Right renal pelvis (tissue), 4 donors: ENCODE measurements at places on chromosomes 13 and 19.

DNA sequence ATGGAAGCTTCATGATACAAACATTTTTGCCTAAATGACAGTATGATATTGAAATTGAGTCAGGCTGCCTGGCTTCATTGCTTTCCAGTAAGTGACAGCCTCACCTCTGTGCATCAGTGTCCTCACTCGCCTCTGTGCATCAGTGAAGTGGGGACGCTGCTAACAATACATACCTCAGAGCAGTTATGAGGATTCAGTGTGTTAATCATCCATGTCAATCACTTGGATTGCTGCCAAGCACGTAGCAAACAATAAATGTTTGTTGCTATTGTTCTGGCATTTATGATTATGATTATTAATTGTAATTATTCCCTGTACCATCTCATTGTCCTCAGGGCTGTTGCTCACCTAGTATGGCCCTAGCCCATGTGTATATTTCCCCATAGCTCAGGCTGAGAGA, 8.8 kb downstream of the PPP2R1A start:
- no peak for DNase-seq

GRCh38 chr19:39308531-39309304, 11.9 kb downstream of the LRFN1 start:
- DNase-seq, result no peak

DNA sequence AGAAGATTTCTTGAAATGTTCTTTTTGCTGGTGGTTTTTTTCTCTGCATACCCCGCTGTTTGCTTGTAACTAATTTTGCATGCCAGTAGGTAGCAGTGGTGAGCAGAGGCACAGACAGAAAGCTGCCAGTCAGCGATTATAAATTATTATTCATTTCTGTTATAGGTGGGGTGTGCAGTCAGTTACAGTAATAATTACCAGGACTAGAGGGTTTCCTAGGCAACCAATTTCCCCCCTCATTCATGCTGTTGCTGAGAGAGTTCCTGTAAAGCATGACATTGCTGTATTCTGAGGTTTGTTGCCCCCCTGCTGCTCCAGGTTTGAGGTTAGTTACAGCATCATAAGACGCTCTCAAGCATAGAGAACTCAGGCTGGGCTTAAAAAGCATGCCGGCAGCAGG, 104.5 kb downstream of the URI1 start:
- DNase-seq, result no peak

DNA sequence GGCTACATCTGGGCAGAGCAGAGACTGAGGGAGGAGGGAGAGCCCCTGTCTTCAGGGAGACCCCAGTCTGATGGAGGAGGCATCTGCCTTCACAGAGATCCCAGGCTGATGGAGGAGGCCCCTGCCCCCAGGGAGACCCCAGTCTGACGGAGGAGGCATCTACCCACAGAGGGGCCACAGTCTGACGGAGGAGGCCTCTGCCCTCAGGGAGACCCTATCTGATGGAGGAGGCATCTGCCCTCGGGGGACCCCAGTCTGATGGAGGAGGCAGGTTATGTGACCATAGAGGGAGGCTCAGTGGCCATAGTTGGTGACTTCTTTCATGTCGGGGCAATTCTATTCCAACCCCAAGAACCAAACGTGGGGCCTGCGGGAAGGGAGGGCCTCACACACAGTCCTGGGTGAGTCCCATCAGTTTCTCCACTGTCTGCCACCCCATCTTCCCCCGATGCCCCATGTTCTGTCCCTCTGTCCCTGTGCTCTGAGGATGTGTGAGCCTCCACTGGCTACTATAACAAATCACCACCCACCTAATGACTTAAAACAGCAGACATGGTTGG, 14.3 kb downstream of the MISP start:
- DNase-seq, result no peak

DNA sequence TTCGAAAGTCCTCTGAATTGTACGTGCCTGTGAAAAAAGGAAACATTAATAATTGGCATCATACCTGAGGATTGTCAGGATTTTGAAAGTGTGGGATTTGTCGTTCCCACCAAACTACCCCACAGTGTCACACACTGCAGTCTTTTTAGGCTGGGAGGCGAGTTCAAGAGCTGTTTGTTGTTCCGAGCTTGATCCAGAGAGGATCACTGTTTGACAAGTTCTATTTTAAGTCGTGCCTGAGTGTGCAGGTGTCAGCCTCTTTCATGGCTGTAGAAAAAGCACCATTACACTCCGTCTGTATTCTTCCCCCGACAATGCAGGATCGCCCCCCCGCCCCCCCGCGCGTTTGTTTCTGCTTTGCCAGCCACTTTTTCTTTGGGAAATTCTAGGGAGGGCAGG, 635 bp upstream of the NBEA start:
- DNase-seq, result no peak

DNA sequence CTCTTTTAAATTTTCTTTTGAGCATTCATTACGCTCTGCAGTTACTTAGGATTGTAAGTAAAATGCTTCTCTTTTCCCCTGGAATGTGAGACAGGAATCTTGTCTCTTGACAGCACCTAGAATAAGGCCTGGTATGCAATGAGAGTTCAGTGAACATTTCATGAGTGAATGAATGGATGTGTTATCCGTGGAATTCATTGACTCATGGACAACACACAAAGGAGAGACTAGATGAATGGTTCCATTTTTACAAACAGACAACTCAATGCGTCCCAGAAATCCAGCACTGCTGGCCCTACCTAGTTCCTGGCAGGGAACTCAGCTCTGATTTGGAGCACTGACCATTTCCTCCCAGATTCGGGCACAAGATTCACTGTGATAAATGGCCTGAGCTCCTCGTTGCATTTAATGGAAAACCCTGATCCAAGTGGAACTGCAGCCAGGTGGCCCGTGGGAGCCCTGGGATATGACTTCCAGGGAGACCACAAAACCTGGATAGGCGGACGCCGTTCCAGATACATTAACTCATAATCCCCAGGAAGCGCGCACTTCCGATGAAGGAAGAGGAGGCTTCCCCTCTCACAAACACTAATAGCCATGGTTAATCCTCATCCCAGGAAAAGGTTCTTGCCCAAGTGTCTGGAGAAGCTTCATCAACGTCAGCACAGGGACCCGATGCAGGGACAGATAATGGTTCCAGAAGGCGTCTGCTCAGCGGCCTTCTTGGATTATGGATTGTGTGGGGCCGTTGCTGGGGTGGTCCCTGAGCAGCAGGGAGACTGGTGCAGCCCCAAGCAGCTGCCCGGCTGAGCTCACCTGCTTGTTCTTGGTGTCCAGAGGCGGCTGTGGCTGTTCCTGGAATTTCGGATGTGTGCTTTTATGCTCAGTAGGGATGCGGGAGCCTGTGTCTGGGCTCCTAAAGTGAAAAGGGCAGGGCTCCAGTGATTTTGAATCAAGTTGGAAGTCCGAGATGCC, 211.1 kb upstream of the TSHZ3 start:
- DNase-seq, result no peak

GRCh38 chr13:76875271-76875815, 10.9 kb downstream of the KCTD12 start:
- no peak for DNase-seq

GRCh38 chr13:108419768-108420167, 150.2 kb downstream of the TNFSF13B start:
- no peak for DNase-seq
